Cerebellar nuclear complex (tissue), 1 donor: ENCODE measurements at places on chromosomes 1 and 21.

- no peak for DNase-seq
These were observed 175.5 kb downstream of the CLIC6 start for GRCh38 chr21:34844013-34844923.

GRCh38 chr21:27329255-27329851, 362.5 kb upstream of the ADAMTS5 start:
- no peak for DNase-seq

DNA sequence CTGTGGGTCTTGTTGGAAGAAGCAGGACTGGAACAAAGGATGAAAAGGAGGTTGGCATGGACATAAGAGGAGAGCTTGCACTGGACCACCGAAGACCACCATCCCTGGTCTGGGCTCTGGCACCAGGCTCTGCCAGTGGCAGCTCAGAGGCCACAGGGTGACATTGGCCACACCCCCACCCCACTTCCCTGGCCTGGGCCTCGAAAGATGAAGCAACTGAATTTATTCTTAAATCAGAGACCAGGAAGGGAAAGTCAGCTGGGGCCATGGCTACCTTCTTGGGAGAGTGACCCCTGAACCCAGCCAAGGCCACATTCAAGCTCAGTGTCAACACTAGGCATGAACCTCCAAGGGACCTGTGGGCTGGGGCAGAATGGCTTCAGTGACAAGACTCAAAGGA, 4.0 kb downstream of the KLHDC7A start:
- no peak for DNase-seq

DNA sequence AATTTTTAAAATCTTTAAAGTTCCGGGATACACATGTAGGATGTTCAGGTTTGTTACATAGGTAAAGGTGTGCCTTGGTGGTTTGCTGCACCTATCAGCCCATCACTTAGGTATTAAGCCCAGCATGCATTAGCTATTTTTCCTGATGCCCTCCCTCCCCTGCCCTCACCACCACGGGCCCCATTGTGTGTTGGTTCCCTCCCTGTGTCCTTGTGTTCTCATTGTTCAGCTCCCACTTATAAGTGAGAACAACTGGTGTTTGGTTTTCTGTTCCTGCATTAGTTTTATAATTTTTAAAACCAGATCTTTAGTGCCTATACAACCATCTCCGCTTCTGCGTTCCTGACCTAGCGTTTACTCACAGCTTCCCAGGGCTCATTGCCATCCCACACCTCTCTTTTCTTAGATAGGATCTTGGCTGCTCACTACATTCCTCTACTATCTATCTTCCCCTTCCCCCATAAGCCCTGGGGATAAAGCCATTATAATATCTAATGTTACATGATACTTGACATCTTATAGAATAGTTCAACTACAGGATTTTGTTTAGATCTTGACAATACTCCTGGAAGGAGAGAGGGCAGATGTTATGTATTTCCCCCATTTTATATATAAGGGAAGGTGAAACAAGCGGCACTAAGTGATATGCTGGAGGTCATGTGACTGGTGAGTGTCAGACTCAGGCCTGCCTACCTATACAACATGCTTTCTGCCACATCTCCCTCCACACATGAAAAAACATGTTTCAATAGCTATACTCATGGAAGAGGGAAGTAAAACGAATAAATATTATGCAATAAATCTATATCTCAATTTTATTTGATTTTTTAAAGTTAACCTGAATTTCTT, 52.3 kb upstream of the DNAJC6 start:
- DNase-seq = no peak

GRCh38 chr1:160163615-160164014, 12.2 kb downstream of the ATP1A4 start:
- DNase-seq = no peak

GRCh38 chr1:17525996-17526686, 13.4 kb upstream of the ARHGEF10L start:
- no peak for DNase-seq

DNA sequence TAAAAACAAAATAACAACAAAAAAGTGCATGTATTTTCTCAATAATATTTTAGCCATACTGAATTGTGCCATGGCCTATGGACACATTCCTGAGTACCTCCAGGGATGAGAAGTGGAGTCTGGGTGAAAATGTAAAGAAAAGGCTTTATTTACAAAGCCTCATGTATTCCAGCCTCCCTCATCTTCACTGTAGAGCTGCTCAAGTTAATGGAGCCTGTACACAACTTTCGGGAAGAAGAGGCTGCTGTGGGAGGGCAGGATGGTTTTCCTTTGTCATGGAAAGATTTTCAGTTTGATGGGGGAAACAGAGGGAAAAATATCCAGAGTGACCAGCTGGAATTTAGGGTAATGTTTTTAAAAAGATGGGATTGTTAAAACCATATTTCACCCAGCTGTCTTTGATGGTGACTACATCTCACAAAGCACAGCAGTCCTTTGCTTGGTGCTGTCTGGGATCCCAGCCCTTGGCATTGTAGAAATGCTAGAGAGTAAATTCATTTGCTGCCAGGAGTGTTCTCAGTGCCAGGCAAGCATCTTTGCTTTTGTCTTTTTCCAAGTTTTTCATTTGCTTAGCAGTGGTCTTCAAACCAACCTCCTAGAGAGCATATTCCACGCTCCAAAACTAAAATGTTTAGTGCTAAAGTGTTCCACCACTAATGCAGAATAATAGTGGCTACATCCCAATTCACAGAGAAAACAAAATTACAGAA, 54.9 kb downstream of the DPT start:
- DNase-seq = no peak

DNA sequence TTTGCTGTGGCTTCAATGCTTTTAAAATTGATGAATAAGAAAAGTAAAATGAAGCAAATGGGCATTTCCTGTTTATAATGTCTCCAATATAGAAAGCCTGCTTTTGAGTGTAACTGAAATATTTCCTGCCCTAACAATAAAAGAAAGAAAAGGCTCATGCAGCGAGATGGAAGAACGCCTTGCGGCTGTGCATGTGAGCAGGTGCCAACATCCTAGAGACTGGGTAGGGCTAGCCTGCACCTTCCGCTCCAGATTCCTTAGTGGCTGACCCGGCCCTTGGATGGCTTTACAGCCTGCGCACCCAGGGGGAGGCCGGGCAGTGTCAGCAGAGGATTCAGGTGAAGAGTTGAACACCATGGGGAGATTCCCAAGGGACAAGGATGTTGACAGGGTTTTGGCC, 21.8 kb downstream of the CNIH3 start:
- DNase-seq = no peak

DNA sequence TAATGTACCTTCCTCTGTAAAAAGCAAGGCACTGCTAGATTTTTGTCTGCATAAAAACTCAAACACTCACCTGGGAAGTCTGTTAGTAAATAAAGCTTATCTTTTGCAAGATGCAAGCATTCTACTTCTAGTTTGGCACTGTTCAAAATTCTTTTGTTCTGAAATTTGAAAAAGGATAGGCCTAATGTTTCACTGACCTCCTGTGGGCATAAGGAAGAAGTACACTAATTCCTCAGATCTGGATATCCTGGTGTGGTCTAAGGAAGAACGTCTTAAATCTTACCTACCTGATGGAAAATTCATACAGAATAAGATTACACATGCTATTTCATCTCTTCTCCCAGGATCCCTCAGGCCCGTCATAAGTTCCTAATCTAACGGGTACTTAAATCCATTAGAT, 93.5 kb upstream of the CAMK1G start:
- DNase-seq = no peak

DNA sequence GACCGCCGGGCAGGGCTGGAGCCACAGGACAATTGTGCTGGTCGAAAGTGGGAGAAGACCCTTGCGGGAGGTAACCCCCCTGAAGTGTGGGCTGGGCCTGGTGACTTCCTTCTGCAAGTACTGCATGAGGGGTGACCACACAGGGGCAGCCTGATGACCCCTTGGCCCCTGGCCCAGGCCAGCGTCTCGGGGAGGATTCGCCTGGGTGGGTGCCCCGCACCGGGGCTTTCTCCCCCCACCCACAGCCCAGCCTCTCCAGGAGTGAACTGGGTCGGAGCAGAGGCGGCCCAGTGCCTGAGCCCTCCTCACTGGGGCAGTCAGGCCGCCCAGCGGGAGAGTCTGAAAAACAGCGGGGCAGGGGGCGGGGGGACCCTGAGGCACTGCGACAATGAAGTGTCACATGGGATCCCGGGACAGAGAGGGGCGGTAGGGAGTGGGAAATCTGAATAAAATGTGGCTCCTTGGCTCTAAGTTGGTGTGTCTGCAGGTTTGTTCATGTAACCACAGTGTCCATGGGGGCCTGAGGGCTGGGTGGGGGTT, 1.6 kb upstream of the DNMT3L start:
- DNase-seq = no peak

- no peak for DNase-seq
These were observed 80.0 kb downstream of the NDUFS5 start for GRCh38 chr1:39105841-39106765.

DNA sequence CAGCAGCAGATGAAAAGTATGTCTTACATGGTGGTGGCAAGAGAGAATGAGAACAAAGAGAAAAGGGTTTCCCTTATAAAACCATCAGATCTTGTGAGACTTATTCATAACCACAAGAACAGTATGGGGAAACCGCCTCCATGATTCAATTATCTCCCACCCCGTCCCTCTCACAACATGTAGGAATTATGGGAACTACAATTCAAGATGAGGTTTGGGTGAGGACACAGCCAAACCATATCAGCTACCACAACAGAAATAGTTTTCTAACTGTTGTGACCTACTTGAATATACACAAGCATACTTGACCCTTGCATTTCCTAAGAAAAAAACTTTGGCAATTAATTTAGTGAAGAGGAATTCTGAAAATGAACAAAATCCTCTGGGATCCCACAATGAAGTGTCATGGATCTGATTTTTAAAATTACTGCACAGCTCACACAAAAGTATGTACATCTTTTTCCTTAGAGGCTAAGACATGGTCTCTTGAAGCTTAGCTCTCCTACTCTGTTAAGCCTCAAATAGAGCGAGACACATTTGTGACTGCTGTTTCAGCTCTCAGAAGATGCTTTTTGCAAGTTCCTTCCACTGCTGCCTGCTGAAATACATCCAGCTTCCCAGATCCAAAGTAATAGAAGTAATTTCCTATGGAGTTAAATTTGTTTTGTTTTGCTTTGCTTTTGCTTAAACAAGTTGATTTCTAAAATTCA, 265.8 kb downstream of the DPYD start:
- no peak for DNase-seq

DNA sequence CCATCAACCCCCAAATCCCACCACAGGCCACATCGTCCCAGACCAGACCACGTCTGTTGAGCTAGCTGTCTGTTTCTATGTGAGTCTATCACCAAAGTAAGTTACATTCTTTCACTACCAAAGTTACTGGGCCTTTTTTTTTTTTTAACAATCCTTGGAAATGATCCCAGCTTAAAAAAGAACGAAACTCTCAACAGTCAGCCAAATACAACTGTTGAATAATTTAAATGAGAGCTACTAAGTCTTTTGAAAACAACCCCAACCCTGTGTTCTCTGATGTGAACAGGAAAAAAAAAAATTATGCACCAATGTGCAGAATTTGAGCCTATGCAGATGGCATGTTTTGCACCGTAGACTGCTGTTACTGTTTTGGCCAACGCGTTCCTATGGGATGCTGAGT, 134.0 kb upstream of the ETS2 start:
- no peak for DNase-seq

GRCh38 chr1:1612104-1612400, 3.2 kb upstream of the MIB2 start:
- DNase-seq = no peak

- DNase-seq = no peak
These were observed 73.9 kb downstream of the OBSCN start for GRCh38 chr1:228281631-228282328.

DNA sequence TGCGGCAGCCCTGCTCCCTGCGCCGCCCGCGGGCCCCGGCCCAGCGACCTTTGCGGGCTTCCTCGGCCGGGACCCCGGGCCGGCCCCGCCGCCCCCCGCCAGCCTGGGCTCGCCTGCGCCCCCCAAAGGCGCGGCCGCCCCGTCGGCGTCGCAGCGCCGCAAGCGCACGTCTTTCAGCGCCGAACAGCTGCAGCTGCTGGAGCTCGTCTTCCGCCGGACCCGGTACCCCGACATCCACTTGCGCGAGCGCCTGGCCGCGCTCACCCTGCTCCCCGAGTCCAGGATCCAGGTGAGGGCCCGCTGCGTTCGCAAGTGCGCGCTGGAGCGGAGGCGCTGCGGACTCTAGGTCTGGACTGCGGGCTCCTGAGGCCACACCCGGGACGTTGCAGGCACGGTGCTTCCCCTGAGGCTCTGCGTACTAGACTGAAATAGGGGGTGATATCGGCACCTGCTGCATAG, 351 bp downstream of the MIXL1 start:
- no peak for DNase-seq

DNA sequence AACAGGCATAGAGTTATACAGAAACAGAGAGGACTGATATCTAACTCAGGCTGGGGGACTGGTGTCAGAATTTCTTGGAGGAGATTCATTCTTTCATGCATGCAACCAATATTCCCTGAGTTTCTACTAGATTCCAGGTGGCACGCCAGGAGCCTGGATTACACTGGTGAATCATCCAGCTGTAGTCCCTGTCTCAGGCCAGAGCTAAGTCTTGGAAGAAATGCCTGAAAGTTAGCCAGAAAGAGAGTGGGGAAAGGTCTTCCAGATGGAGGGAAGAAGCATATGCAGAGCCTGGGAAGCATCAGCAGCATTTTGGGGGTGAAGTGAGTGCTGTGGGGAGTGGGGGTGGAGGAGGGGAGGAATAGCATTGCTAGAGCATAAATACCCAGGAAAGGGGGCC, 239.1 kb downstream of the OMA1 start:
- DNase-seq = no peak

DNA sequence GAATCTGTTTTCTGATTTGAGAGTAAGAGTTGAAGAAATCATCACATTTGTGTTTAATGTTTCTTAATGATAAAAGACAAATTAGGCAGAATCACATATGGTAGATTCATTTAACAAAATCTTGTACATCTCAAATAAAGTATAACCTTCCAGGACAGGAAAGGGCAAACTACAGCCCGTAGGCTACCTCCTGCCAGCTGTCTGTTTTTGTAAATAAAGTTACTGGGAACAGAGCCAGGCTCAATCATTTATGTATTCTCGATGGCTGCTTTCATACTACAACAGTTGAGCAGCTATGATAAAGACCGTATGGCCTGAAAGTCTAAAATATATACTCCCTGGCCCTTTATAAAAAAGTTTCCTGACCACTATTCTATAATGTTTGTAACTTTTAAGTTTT, 204.1 kb downstream of the COL24A1 start:
- no peak for DNase-seq

DNA sequence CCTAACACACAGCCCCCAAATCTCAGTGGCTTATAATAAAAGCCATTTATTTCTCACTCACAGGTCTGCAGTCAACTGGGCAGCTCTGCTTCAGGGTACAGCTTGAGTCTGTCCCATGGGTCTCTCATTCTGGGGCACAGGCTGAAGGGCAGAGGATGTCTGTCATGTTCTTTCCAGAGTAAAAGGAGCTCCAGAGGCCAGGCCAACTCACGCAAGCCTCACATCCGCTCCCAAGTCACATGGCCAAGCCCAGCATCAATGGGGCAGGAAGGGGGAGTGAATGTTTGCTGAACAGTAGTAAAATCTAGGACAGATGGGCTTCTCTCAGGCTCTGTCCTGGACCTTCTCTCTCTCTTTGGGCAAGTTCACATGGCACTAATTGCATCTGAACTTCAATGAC, 7.1 kb upstream of the SSBP3 start:
- DNase-seq = no peak
